ENCODE measurements at places on chromosomes 7 and 10. TPM values are rescaled to one million over a fixed set of nuclear protein-coding genes. Genes with fewer than 3 reads are reported as not detected.

GRCh38 chr10:122992031-122992585 is 11.9 kb downstream of the PSTK start:
- peaks cover 6% of the 10 kb centered on the region for H3K4me1 ChIP-seq
- H3K36me3 ChIP-seq, result peaks cover 2% of the 10 kb centered on the region
- no peak overlapping the region for H3K27ac ChIP-seq
- no peak overlapping the region for H3K4me3 ChIP-seq

DNA sequence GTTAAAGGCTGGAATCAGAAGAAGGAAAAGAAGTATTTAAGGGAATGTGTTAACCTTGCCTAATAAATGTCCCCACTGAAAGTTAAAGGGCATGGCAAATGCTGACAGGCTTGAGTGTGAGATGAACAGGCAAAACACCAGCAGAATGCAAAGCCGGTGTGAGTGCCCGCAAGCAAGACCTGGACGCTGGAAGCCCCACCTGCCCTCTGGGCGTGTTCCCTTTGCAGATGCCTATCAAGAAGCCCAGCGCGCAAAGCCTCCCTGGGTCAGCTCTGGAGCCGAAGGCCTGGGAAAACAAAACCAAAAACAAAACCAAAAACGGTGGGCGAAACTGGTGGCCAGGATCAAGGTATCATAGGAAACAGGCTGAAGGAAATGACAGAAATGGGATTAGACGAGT is 200.3 kb downstream of the SFMBT2 start:
- H3K27ac ChIP-seq, result peak overlapping the region; percentile 83
- no peaks in the 10 kb centered on the region for H3K27me3 ChIP-seq
- H3K36me3 ChIP-seq, result peaks cover 20% of the 10 kb centered on the region
- no peak for DNase-seq
- H3K4me1 ChIP-seq, result peaks cover 7% of the 10 kb centered on the region

CD36 gene
- total RNA-seq, result 6.8 TPM

GRCh38 chr7:94396037-94396431 is 1.3 kb downstream of the COL1A2 start:
- H3K27me3 ChIP-seq, result peaks cover 48% of the 10 kb centered on the region
- no peak for DNase-seq
- no peak overlapping the region for H3K27ac ChIP-seq

DNA sequence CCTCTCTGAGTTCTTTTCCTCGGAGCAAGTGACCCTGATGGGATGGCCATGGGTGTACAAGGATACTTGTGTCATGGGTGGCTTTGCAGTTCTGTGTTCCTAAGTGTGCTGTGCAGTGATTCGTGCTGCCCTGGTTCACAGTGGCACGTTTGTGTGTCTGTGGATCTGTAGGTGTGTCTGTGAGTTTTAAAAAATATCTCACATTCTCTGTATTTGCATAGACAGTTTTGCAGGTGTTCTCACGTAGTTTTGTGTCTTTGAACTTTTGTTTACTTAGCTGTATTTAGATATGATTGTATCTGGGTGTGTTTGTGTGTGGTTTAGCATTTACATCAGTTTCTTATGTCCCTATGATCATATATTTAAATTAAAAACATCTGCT is 3.7 kb downstream of the ZNF775 start:
- H3K27ac ChIP-seq, result no peak overlapping the region
- no peak for DNase-seq
- peaks cover 18% of the 10 kb centered on the region for H3K4me1 ChIP-seq
- no peaks in the 10 kb centered on the region for H3K36me3 ChIP-seq
- H3K4me3 ChIP-seq, result no peak overlapping the region

PTPN12 gene
- 15.5 TPM for total RNA-seq

- no peaks in the 10 kb centered on the region for H3K27me3 ChIP-seq
- no peak for DNase-seq
- H3K27ac ChIP-seq, result no peak overlapping the region
Observed at GRCh38 chr7:137078781-137079180, 210.3 kb downstream of the CHRM2 start.

DNA sequence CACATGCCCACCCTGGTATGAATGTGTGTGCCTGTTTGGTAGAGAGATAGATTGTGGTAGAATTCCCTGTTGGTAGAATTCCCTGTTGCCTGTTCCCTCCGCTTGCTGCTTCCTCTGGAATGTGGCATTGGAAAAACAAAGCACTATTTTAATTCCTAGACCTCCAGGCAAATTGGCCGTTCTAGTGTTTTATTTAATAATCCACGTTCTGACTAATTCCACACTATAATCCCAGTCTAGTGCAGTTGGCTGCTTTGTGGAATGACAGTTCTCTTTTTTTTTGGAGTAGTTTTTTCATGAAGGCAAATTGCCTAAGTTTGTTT is 2.0 kb downstream of the HECW1 start:
- H3K4me3 ChIP-seq, result no peak overlapping the region
- H3K27me3 ChIP-seq, result peaks cover 58% of the 10 kb centered on the region
- H3K4me1 ChIP-seq, result peaks cover 15% of the 10 kb centered on the region
- peaks cover 7% of the 10 kb centered on the region for H3K36me3 ChIP-seq
- H3K27ac ChIP-seq, result no peak overlapping the region

Data from T-helper 17 cell (primary cell).